ENCODE measurements at places on chromosomes 2 and 18.
A peak's percentile ranks its signal among the peaks of the same experiment; 100 is the strongest.

- DNase-seq, result no peak
Observed at GRCh38 chr18:7870855-7871254, 303.7 kb downstream of the PTPRM start.

DNA sequence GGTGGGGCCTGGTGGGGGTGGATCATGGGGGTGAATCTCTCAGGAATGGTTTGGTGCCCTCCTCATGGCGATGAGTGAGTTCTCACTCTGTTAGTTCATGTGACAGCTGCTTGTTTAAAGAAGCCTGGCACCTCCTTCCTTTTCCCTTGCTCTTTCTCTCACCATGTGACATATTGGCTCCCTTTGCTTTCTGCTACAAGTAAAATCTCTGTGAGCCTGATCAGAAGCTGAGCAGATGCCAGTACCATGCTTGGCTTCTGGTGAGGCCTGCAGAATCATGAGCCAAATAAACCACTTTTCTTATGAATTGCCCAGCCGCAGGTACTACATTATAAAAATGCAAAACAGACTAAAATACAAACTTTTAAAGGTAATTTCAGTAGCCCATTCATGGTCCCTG, 73.4 kb upstream of the TEX51 start:
- no peak for DNase-seq

DNA sequence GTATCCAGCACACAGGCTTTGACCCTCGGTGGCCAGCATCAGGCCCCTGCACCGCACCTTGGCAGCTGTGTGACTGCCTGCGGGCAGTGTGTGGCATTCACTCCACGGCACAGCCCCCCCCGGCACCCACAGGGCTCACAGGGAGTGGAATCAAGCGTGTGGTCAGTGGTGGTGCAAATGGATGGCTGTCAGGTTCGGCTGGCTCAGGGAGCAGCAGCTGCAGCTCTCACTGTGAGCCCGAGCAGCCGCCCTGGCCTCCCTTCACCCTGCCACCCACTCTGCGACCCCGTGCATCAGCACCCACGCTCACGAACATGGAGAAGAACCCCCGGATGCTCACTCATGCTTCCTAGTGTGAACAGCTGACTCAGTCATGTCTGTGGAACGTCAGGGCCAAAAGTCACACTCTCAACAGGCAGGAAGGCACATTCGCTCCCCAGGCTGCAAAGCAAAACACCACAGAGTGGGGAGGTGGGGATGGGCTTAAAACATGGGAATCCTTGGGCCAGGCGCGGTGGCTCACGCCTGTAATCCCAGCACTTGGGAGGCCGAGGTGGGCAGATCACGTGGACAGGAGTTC, 41.5 kb upstream of the GPC1 start:
- DNase-seq, result no peak

GRCh38 chr2:127064642-127065250, 42.2 kb downstream of the BIN1 start:
- DNase-seq, result peak; percentile 92

- no peak for DNase-seq
Observed at GRCh38 chr2:177355874-177356273, 36.7 kb upstream of the AGPS start.

- no peak for DNase-seq
Observed at GRCh38 chr18:9405130-9405529, 70.2 kb upstream of the RALBP1 start.

- no peak for DNase-seq
Observed at GRCh38 chr18:77658299-77658662, 408.6 kb downstream of the GALR1 start.

GRCh38 chr18:79944746-79945117, 6.7 kb downstream of the SLC66A2 start:
- DNase-seq, result no peak

DNA sequence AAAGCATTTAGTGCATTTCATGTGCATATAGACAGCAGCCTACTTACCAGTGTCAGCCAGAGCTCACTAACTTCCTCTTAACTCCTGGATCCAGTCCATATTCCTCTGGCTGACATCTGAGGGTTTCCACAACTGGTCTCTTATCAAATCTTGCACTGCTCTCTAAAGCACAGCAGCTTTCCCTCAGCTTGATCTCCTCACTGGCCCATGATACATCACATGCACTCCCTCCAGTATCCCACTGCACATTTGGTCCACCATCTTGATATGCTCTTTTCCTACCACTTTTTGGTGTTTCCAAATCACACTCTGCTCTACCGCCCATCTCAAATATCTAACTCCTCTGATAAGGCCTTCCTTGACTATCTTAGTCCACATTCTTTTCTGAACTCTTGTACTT, 105.0 kb upstream of the ZFP36L2 start:
- DNase-seq, result no peak

- no peak for DNase-seq
Observed at GRCh38 chr2:170739507-170740046, 24.4 kb downstream of the SP5 start.
